ENCODE measurements at places on chromosomes 13 and 19.
A peak's percentile ranks its signal among the peaks of the same experiment; 100 is the strongest.

GRCh38 chr13:78576261-78576660, 27.1 kb downstream of the POU4F1 start:
- DNase-seq = no peak

- DNase-seq = no peak
Observed at GRCh38 chr19:3625996-3626472, 556 bp downstream of the CACTIN start.

- peak; percentile 94 for DNase-seq
Observed at GRCh38 chr19:58575183-58576041, 2.3 kb upstream of the MZF1 start.

DNA sequence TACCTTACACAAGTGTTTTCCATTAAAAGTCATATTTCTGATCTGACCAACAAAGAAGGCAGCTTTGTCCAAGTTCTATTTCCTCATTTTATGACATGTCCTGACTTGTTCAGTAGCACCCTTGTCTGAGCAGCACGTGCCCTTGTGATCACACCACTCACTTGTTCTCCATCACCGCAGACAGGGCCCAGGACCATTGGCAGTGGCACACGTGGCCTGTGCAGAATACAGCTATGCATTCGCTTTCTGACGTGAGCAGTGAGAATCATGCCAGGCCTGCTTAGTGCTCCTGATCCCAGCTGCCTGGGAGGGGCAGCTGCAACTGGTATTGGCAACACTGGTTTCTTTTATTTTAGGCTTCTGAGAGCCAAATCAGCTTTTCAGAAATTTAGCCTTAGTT, 134.2 kb downstream of the FRY start:
- DNase-seq = no peak

- peak; percentile 41 for DNase-seq
Observed at GRCh38 chr19:3210347-3211017, 14.0 kb upstream of the CELF5 start.

DNA sequence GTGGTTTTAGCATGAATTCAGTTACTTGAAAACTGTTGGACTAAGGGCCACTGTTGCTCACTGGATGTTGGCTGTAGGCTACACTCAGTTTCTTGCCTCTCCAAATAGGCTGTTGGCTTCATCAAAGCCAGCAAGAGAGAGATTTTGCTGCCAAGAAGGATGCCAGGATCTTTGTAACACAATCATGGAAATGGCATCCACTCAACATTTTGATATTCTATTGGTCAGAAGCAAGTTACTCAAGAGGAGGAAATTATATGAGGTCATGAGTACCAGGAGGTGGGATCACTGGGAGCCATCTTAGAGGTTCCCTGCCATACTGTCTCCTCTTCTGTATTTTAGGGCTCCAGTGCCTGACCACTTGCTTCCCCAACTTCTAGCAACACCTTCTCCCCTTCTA, 30.6 kb downstream of the SYDE1 start:
- DNase-seq = no peak

GRCh38 chr13:50115695-50116094, 100.5 kb downstream of the KCNRG start:
- no peak for DNase-seq

DNA sequence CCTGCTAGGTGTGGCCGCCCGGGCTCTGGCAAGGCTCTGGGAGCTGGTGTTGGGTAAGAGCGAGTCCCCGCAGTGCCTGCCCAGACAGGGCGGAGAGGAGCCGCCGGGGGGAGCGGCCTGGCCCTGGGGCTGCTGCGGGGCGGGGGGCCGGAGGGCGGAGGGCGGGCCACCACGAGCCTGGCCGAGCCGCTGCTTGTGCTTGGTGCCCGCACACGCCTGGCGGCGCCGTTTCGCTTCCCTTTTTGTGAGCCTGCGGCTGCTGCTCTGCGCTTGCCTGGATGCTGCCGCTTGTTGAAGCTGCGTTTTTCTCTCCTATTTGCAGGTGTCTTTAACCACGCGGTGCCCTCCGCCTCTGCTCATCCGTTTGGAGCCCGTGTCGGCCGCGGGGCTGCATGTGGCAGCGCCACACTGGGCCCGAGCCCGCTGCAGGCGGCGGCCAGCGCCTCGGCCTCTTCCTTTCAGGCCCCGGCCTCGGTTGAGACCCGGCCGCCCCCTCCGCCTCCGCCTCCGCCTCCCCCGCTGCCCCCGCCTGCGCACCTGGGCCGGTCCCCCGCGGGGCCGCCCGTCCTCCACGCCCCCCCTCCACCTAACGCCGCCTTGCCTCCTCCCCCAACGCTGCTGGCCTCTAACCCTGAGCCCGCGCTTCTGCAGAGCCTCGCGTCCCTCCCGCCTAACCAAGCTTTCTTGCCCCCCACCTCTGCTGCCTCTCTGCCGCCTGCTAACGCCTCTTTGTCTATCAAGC, 8.5 kb downstream of the PLEKHJ1 start:
- DNase-seq = no peak

- no peak for DNase-seq
Observed at GRCh38 chr13:53038993-53039392, 10.4 kb downstream of the OLFM4 start.

GRCh38 chr19:47109541-47110375, 3.8 kb downstream of the ZC3H4 start:
- peak; percentile 66 for DNase-seq

DNA sequence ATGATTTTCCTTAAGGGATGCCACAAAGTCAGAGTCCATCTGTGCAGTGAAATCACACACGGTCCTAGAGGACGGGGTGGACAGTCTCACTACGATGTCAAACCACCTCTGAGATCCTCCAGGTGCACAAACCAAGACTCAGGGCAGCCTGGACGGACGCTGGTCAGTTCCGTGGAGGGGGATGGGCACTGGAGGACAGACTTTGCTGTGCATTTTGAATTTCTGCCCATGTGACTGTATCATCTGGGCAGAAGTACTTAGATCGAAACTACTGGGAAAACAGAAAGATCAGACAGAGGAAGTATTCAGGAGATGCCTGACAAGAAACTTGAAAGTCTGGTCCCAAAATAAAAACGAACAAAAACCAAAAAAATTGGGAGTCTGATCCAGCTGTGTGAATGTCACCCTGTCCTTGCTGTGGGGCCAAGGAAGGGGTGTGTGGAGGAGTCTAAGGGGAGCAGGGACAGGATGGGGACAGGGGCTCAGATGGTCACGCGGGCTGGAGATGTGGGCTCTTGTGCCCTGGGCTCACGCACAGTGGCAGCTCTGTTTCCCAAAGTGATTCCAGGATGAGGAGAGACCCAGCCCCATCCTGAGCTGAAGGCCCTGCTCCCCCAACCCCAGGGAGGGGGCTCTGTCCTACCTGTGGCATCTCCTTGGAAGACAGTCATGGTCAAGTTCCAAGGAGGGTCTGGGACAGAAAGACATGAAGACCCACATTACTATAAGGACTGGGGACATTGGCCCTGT, 1.5 kb downstream of the SIGLEC8 start:
- DNase-seq = no peak

DNA sequence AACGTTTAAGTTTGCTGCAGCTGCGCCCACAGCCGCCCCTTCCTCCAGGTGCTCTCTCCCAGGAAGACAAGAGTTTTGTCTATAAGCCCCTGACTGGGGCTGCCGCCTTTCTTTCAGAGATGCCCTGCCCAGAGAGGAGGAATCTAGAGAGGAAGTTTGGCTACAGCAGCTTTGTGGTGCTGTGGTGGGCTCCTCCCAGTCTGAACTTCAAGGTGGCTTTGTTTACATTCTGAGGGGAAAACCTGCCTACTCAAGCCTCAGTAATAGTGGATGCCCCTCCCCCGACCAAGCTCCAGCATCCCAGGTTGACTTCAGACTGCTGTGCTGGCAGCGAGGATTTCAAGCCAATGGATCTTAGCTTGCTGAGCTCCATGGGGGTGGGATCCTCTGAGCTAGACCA, 6.4 kb upstream of the ERICH6B start:
- no peak for DNase-seq

DNA sequence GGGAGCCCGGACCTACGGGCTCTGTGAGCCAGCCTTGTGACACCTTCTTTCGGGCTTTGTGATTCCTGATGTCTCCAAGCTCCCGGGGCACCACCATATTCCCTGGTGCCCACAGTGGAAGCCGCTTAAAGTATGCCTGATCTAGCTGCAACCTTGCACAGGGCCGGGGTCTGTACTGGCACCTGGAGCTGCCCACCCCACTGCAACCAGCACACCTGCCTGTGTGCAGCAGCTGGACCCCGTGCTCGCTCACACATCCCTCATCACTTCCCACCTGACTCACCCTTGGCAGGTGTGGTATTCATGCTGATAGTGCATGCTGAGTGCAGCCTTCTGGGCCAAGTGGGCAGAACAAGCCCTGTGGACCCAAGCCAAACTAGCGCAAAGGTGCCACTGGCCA, 1981.1 kb upstream of the PCDH20 start:
- DNase-seq = no peak

DNA sequence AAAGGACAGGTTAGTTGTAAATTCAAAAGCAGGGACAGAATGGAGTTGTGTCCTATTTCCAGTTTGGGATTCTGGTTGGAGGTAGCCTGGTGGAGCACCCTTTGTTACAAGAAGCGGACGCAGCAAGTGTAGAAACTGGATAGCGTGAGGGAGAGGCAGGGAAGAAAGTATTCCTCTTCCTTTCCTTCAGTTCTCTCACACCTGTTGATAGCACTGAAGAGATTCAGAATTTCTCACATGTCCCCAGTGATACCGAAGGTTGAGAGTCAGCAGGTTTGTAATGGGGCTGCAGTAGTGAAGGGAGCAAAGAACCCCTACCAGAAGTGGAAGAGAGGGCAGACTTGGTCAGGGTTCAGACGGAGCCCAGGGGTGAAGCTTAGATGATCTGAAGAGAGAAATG, 399.2 kb downstream of the SPRY2 start:
- no peak for DNase-seq

- no peak for DNase-seq
Observed at GRCh38 chr13:93372856-93373255, 146.2 kb downstream of the GPC6 start.

- peak; percentile 68 for DNase-seq
Observed at GRCh38 chr19:16801600-16802013, 27.6 kb upstream of the SIN3B start.

- no peak for DNase-seq
Observed at GRCh38 chr13:94661406-94661805, 50.9 kb downstream of the SOX21 start.

DNA sequence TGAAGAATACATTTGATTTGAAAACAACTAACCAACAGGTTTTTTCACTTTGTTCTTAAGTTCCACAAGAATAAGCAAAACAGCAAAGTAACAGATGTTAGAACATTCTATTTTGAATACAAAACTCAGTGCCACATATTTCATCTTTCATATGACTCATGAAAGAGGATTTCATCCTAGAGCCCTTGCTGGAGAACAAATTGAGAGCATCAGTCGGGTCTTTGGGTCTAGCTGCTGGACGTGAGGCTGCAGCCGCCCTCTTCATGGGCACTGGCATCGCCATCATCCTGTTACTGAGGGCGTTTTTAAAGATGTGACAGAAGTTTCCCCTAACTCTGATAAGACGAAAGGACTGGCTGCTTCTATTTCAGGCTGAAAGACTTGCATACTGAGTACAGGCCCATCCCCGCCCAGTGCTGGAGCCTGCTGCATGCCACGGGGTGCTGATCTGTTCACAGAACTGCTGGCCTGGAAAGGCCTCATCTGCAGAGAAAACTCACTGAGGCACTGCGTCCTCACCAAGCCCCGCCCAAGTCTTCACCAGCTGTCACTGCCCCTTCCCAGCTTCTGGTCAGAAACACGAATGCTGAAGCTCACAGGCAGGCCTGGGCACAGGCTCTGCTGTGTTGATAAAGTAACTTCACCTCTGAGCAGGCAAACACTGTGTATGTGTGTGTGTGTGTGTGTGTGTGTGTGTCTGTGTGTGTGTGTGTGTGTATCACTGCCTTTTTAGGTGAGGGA, 101.4 kb downstream of the TUBGCP3 start:
- peak; percentile 14 for DNase-seq

DNA sequence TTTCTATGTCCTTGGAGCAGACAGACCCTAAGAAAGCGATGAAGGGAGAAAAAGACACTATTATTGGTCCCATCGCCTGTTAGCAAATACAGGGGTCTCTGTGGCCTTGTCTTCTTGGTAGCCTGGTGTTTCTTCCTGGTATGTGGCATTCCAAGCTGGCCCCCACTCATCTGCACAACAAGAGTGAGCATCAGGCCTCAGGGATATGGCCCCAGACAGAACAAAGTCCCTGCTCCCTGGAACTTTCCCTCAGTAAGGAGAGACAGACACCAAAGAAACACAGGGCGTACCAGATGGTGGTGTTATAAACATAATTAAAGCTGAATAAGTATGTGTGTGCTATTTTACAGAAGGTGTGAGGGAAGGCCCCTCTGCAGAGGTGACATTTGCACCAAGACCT, 48.2 kb upstream of the KPNA3 start:
- DNase-seq = no peak

- DNase-seq = no peak
Observed at GRCh38 chr13:41416276-41416675, 41.1 kb upstream of the RGCC start.
